G401 (cell line): ENCODE measurements at places on chromosomes 6 and 20. TPM values are rescaled to one million over a fixed set of nuclear protein-coding genes. Genes with fewer than 3 reads are reported as not detected.

- no peak for DNase-seq
These were observed 268.6 kb downstream of the ERMARD start for GRCh38 chr6:170019818-170020583.

DNA sequence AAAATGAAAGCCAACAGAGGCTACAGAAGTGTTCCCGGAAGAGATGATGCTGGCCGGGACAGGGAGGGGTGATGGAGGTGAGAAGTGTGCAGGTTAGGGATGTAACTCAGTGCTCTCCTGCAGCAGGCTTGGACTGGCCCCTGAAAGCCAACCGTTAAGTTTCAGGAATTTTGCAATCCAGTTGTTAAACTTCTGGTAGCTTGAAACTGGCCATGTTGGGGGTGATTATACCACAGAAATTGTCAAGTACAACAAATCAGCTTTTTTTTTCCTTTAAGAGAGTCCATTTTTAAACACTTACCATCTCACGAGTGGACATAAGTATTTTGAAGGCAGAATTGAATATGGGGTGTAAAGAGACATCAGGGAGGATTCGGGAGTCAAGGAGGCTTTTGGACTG, 8.8 kb upstream of the SIRPB1 start:
- no peak for DNase-seq

DNA sequence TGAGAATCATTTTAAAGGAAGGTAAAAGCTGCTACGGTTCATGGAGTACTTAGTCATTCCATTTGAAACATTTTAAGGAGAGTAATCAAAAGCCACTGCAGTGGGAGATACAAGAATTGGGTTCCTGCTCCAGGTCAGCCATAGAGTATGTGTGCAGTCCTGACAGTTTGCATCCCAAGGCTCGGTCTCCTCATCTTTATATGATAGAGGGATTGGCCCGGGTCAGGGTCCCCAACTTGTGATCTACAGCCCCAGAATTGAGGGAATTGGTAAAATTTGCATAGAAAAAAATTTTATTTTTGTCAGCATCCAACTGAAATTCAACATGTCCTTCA, 147.4 kb upstream of the PRND start:
- no peak for DNase-seq

DNA sequence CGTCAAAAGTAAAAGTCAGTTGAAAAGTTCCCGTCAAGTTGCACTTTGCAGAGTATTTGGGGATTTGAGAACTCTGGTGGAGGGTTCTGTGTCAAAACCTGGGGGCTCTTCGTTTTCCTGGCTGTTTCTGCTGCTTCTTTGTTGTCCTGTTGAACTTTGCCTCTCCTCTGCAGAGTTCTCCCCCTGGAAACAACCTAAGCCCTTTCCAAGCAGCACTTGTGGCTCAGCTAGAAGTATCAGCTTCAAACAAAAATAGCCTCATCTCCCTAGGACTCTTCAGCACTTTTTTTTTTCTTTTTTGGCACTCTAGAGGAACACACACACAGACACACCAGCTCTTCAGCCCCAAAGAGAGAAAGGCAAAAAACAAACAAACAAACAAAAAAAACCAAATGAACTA, at the start of gene TRDN:
TSS of gene TRDN (minus strand) at position 169 of the 400 bp plus-strand sequence. CDS start 175 bp downstream, outside the sequence.
- no peak for DNase-seq

GRCh38 chr6:169363590-169363989, 109.9 kb upstream of the THBS2 start:
- DNase-seq: no peak

The GLP1R gene
- not detected in 2 replicates for total RNA-seq

The STMND1 gene
- total RNA-seq: not detected in 2 replicates

The RSPH9 gene
- 0.92 and 1.6 TPM in 2 replicates for total RNA-seq

The MAN1A1 gene
- total RNA-seq: not detected in 2 replicates

The OOEP gene
- total RNA-seq: not detected in 2 replicates
